ENCODE measurements at places on chromosomes 5 and 9.

- H3K36me3 ChIP-seq, result peaks cover 73% of the 10 kb centered on the region
- no peaks in the 10 kb centered on the region for H3K27me3 ChIP-seq
- peak overlapping the region; percentile 74 for H3K27ac ChIP-seq
- H3K4me3 ChIP-seq, result no peak overlapping the region
- peaks cover 25% of the 10 kb centered on the region for H3K4me1 ChIP-seq
- peak; percentile 43 for DNase-seq
Observed at GRCh38 chr9:130128251-130128650, 44.0 kb upstream of the NCS1 start.

- H3K27ac ChIP-seq, result no peak overlapping the region
- no peaks in the 10 kb centered on the region for H3K36me3 ChIP-seq
- DNase-seq, result no peak
- peaks cover 9% of the 10 kb centered on the region for H3K4me1 ChIP-seq
- H3K27me3 ChIP-seq, result no peaks in the 10 kb centered on the region
- H3K4me3 ChIP-seq, result no peak overlapping the region
Observed at GRCh38 chr5:40518485-40518917, 161.2 kb upstream of the PTGER4 start.

DNA sequence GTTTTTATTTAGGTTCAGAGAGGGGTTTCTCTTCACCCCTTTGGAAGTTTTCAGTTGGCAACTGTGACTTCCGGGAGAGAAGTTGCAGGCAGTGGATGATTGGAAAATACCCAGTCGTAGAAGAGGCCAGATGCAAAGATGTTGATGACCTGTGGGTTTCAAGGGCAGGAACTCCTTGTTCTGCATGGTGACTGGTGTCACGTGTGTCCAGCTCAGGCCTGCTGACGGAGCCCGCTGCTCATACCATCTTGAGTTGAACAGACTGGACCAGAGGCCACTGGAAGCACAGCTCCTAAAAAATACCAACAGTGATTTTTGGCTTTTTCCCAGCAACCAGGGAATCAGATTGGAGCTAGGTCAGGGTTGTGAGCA, 243.9 kb upstream of the KLF4 start:
- peaks cover 25% of the 10 kb centered on the region for H3K4me1 ChIP-seq
- no peaks in the 10 kb centered on the region for H3K36me3 ChIP-seq
- H3K27me3 ChIP-seq, result peaks cover 3% of the 10 kb centered on the region
- H3K27ac ChIP-seq, result peak overlapping the region; percentile 73
- no peak for DNase-seq
- H3K4me3 ChIP-seq, result no peak overlapping the region

GRCh38 chr5:72602696-72603685, 95.8 kb upstream of the ZNF366 start:
- no peak for DNase-seq
- H3K4me1 ChIP-seq, result peaks cover 17% of the 10 kb centered on the region
- H3K36me3 ChIP-seq, result no peaks in the 10 kb centered on the region
- no peaks in the 10 kb centered on the region for H3K27me3 ChIP-seq

- no peaks in the 10 kb centered on the region for H3K36me3 ChIP-seq
- no peak for DNase-seq
- peaks cover 37% of the 10 kb centered on the region for H3K4me1 ChIP-seq
- H3K27me3 ChIP-seq, result no peaks in the 10 kb centered on the region
Observed at GRCh38 chr5:10701567-10702039, 59.4 kb downstream of the DAP start.

DNA sequence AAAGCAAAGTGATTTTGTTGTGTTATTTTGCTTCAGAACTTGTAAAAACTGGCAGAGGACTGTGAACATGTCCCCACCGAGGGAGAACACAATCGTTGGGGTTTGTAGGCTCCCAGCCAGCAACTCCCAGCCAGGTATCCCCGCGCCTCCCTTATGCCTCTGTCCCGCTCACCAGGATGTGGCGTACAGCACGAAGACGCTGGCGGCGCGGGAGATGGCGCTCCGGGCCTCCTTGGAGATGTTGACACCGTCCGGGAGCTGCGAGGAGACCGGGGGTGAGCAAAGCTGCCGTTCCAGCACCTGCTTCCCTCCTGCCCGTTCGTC, 630 bp downstream of the POLE3 start:
- peaks cover 27% of the 10 kb centered on the region for H3K4me1 ChIP-seq
- H3K36me3 ChIP-seq, result peaks cover 24% of the 10 kb centered on the region
- H3K4me3 ChIP-seq, result peak overlapping the region; percentile 87
- DNase-seq, result no peak
- peak overlapping the region; percentile 93 for H3K27ac ChIP-seq
